ENCODE measurements at places on chromosomes 5 and 9. TPM values are rescaled to one million over a fixed set of nuclear protein-coding genes. Genes with fewer than 3 reads are reported as not detected.

The FOXD4L4 gene
- 0.29 TPM for total RNA-seq

The SHC3 gene
- 1.7 TPM for total RNA-seq

The TPM2 gene
- total RNA-seq: 178 TPM

The MYOZ3 gene
- total RNA-seq: 0.22 TPM

The IFNB1 gene
- not detected for total RNA-seq

The FGF18 gene
- total RNA-seq: 0.07 TPM

The PDE6A gene
- total RNA-seq: not detected

The HRCT1 gene
- 2.0 TPM for total RNA-seq

The CDC20B gene
- 0.13 TPM for total RNA-seq

The TCF7 gene
- total RNA-seq: 0.57 TPM

The PCAT7 gene
- total RNA-seq: not detected

The CEL gene
- 0.14 TPM for total RNA-seq

The SLC4A9 gene
- not detected for total RNA-seq

The HK3 gene
- not detected for total RNA-seq

The PCDHGB5 gene
- total RNA-seq: 13.4 TPM

The NR2F1 gene
- total RNA-seq: 39.2 TPM

The LOX gene
- total RNA-seq: 62.9 TPM

The SPATA31C1 gene
- total RNA-seq: not detected

The CLPTM1L gene
- total RNA-seq: 221 TPM

The PCYOX1L gene
- total RNA-seq: 12.1 TPM

The AJM1 gene
- 0.66 TPM for total RNA-seq

The OTP gene
- not detected for total RNA-seq

The SLC22A5 gene
- 3.6 TPM for total RNA-seq

The BNC2 gene
- 39.6 TPM for total RNA-seq

The C9 gene
- total RNA-seq: 0.13 TPM

The GALNT12 gene
- total RNA-seq: 1.4 TPM

The UAP1L1 gene
- 20.7 TPM for total RNA-seq

The OR1J2 gene
- total RNA-seq: not detected

The OBP2B gene
- not detected for total RNA-seq

The CNTFR gene
- total RNA-seq: not detected

The BARX1 gene
- total RNA-seq: not detected

The PRDM9 gene
- total RNA-seq: not detected

The IL31RA gene
- total RNA-seq: 1.7 TPM

The GABRP gene
- 0.27 TPM for total RNA-seq

The PLEKHG4B gene
- under 0.01 TPM for total RNA-seq

The SLC36A2 gene
- not detected for total RNA-seq

The ZNF879 gene
- total RNA-seq: 3.6 TPM

The TMOD1 gene
- total RNA-seq: 1.2 TPM

The NIM1K gene
- not detected for total RNA-seq

The DAPK1 gene
- 63.7 TPM for total RNA-seq

The BTNL8 gene
- not detected for total RNA-seq

The SLC34A1 gene
- total RNA-seq: not detected

The TIMD4 gene
- total RNA-seq: not detected
